ENCODE measurements at places on chromosomes 5 and 9. TPM values are rescaled to one million over a fixed set of nuclear protein-coding genes. Genes with fewer than 3 reads are reported as not detected.

RASGRF2 gene
- total RNA-seq: 0.09 TPM

DBH gene
- not detected for total RNA-seq

RIOK2 gene
- 10.4 TPM for total RNA-seq

LRRC70 gene
- 0.51 TPM for total RNA-seq

WWC1 gene
- total RNA-seq: 2.1 TPM

SLC36A3 gene
- not detected for total RNA-seq

CCIN gene
- 0.17 TPM for total RNA-seq

Data from pericardium fibroblast (primary cell).